Activated CD4-positive, alpha-beta T cell treated with anti-CD3 and anti-CD28 coated beads, Interleukin-2, amount 10 ng/mL, durations not matched to agents 24 days and 14 days (primary cell): ENCODE measurements at places on chromosomes 12 and 14. TPM values are rescaled to one million over a fixed set of nuclear protein-coding genes. Genes with fewer than 3 reads are reported as not detected.

- no peak for DNase-seq
Measured at GRCh38 chr14:75213172-75213571, 36.8 kb upstream of the TMED10 start.

DNA sequence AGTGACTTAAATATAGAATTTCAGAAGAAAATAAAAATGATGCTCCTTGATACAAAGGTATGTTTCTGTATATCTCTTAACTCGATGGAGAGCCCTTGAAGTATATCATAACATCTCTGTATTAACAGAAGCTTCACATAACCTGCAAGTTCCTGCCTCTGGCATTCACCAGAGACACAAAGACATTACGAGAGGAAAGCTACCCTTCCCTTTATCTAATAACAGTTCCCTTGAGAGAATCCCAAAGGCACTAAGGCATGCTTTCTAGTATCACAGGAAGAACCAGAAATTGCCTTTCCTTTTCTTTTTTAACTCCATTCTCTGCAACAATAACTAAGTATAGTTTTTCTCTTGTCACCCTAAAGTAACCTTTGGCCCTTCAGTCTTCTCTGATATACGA, 164.5 kb downstream of the MGAT4C start:
- DNase-seq = no peak

GRCh38 chr14:90750701-90751100, 65.5 kb downstream of the TTC7B start:
- no peak for DNase-seq

GRCh38 chr14:94773655-94774343, 3.9 kb upstream of the GSC start:
- no peak for DNase-seq

- no peak for DNase-seq
Measured at GRCh38 chr12:27844366-27845090, 64.5 kb upstream of the MANSC4 start.

DNA sequence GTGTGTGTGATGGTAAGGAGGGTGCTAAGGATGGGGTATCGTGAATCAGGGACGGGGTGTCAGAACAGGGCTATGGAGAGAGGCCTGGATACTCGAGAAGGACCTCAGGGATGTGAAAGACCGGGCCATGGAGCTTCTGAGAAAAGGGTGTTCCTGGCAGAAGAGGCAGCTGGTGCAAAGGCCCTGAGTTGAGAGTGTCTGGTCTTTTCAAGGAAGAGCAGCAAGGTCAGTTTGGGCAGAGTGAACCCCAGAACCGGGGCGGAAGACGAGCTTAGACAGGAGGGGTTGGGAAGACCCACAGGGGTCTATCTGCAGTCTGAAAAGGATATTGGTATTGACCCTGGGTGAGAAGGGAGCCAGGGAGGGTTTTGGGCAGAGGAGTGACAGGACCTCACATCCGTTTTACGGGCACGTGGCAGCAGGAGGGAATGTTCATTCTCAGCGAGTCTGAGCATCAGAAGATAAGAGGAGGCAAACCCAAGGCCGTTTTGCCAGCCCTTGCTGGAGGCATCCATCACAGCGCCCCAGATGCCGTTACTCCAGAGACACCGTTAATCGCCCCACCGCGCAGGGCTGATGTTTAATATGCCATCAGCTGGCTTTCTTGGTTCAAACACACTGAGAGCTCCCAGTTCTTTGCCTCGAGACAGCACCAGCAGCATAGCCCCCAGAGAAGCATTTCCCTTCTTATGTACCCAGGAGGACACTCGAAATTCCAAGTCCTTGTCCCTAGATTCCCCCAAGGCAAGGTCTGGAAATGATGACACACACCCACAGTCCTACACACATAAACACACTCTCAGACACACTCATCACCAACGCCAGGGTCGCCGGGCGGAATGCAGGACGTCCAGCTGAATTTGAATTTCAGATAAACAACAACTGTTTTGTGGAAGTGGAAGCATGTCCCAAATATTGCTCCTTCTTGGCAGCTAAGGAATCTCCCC, 41.4 kb upstream of the EML1 start:
- DNase-seq = no peak

DNA sequence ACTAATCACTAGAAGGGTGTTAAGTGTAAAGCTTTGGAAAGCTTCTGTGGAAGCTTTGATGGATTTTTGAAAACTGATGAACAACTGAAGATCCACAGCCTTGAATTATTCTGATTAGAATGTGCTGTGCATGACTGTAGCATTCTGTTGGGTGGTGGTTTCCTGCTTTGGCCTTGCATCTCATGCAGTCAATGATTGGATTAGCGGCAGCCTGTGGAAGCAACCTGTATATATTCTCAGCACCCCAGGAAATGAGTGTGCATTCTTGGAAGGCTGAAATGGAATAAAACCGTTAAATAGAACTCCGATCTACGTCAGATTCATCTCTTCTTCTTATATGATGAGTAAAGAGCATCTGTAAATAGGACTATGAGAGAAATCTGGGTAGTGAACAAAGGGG, 120.2 kb downstream of the SLC16A7 start:
- no peak for DNase-seq

GRCh38 chr14:97747316-97747715, 950.1 kb downstream of the VRK1 start:
- no peak for DNase-seq

GRCh38 chr14:69626132-69626500, 14.7 kb downstream of the SUSD6 start:
- no peak for DNase-seq

GRCh38 chr12:32504591-32504990, 105.2 kb downstream of the FGD4 start:
- DNase-seq = no peak

DNA sequence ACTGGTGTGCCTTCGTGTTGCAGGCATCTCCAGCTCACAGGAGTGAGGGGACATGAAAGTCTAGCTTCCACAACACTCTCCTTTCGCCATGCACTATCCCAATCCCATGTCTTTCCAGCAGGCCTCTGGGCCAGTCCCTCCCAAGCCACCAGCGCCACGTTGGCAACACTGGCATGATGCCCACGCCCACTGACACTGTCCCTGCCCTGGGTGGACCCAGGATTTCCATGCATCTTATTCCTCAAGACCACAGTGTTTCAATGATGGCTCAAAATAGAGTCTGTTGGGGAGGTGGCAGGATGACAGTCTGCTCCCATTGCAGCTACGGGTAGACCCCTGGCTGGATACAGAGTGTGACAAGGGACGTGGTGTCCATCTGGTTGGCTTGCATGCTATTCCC, 2.3 kb downstream of the SP7 start:
- DNase-seq = no peak

DNA sequence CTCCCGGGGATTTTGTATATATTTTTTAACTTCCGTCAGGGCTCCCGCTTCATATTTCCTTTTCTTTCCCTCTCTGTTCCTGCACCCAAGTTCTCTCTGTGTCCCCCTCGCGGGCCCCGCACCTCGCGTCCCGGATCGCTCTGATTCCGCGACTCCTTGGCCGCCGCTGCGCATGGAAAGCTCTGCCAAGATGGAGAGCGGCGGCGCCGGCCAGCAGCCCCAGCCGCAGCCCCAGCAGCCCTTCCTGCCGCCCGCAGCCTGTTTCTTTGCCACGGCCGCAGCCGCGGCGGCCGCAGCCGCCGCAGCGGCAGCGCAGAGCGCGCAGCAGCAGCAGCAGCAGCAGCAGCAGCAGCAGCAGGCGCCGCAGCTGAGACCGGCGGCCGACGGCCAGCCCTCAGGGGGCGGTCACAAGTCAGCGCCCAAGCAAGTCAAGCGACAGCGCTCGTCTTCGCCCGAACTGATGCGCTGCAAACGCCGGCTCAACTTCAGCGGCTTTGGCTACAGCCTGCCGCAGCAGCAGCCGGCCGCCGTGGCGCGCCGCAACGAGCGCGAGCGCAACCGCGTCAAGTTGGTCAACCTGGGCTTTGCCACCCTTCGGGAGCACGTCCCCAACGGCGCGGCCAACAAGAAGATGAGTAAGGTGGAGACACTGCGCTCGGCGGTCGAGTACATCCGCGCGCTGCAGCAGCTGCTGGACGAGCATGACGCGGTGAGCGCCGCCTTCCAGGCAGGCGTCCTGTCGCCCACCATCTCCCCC, 777 bp downstream of the ASCL1 start:
- peak; percentile 76 for DNase-seq

GRCh38 chr12:93461503-93461902, 5.8 kb upstream of the MRPL42 start:
- DNase-seq = no peak

DNA sequence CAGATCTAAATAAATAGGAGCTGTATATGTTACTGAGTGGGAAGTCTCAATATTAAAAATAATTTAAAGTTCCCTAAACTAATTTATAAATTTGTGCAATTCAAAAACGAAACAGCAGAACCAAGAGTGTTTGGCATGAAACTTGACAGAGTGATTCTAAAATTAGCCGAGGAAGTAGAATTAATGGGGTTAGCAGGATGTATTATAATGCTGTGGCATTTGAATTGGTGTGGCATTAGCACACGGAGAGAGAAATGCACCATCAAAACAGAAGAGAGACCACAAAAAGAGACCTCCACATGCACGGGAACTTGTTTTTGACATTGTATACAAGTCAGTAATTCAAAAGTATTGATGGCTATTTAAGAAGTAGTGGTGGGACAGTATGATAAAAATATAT, 366.0 kb upstream of the RGS6 start:
- no peak for DNase-seq

- DNase-seq = no peak
Measured at GRCh38 chr14:95117937-95118721, 39.2 kb downstream of the DICER1 start.

- DNase-seq = no peak
Measured at GRCh38 chr14:65877624-65878023, 465.1 kb downstream of the FUT8 start.

DNA sequence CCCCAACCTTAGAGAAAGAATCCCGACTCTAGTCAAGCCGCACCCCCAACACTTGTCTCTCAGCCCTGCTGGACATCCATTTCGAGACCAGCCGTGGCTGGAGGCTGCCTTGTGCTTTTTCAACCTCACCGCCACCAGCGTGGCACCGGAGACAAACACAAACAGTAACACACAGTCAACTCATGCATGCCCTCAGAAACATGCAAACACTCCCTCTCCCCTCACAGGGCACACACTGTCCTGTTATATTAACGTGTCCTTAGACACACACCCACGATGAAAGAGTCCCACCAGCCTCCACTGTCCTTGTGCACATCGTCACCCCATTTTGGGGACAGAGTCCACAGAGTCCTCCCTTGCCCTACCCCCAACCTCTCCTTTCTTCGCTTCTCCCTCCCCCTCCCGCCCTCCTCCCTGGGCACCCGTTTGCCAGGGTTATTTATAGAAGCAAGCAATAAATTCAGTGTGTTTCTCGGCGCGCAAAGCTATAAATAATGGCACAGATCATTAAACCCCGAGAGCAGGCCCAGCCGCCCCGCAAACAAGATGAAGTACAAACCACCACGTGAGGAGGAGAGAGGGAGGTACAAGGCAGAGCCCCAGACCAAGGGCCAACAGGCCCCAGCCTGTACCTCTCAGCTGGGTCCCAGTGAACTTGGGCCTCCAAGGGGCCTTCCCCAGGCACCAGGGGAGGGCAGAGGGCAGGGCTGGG, 27.9 kb downstream of the SMUG1 start:
- DNase-seq = no peak

- DNase-seq = no peak
Measured at GRCh38 chr12:113857371-113857770, 108.8 kb downstream of the RBM19 start.

GRCh38 chr14:73785336-73785833, 66.2 kb upstream of the PTGR2 start:
- DNase-seq = peak; percentile 69

- DNase-seq = no peak
Measured at GRCh38 chr14:73553845-73554244, 4.9 kb downstream of the HEATR4 start.

GRCh38 chr12:7327918-7328317, 24.0 kb downstream of the ACSM4 start:
- no peak for DNase-seq

The AMHR2 gene
- 0.09 TPM in 1 of 2 replicates, not detected in the other for total RNA-seq

The PMEL gene
- total RNA-seq = not detected in 2 replicates

The CALCOCO1 gene
- 14.5 and 15.2 TPM in 2 replicates for total RNA-seq

The SYNDIG1L gene
- not detected in 2 replicates for total RNA-seq

The FSCB gene
- not detected in 2 replicates for total RNA-seq

The PTGES3 gene
- 351 and 357 TPM in 2 replicates for total RNA-seq

The METTL3 gene
- 72.9 and 81.7 TPM in 2 replicates for total RNA-seq

The RNF212B gene
- not detected in 2 replicates for total RNA-seq

The KRT83 gene
- total RNA-seq = not detected in 2 replicates

The SNW1 gene
- 121 TPM in 2 replicates for total RNA-seq

The KRT72 gene
- total RNA-seq = 0.09 TPM in 1 of 2 replicates, not detected in the other

The ISCA2 gene
- 20.0 and 20.8 TPM in 2 replicates for total RNA-seq

The RPAP3 gene
- 63.4 and 67.3 TPM in 2 replicates for total RNA-seq
